ENCODE measurements at places on chromosomes 5 and 9. TPM values are rescaled to one million over a fixed set of nuclear protein-coding genes. Genes with fewer than 3 reads are reported as not detected.

Gene TRMO
- total RNA-seq: 17.3 TPM

Gene PLPP7
- total RNA-seq: 19.4 TPM

Gene SIT1
- total RNA-seq: not detected

Gene POLE3
- total RNA-seq: 73.2 TPM

Gene FBP2
- total RNA-seq: not detected

Gene RGS7BP
- total RNA-seq: 0.85 TPM

Gene ACOT12
- under 0.01 TPM for total RNA-seq

Gene FANCG
- total RNA-seq: 11.6 TPM

Gene MYOZ3
- 0.38 TPM for total RNA-seq

Gene IRX2
- total RNA-seq: 0.56 TPM

Gene SLC25A2
- 0.19 TPM for total RNA-seq

Gene ENTREP1
- total RNA-seq: 0.38 TPM

Gene GRM6
- not detected for total RNA-seq

Gene TCF7
- total RNA-seq: under 0.01 TPM

Gene STPG3
- not detected for total RNA-seq

Gene IL4
- not detected for total RNA-seq

Gene SLC36A3
- total RNA-seq: not detected

Gene PCDHB9
- total RNA-seq: 0.56 TPM

Gene LRRC70
- total RNA-seq: 1.2 TPM

Gene ZFP2
- total RNA-seq: under 0.01 TPM

Gene TTC23L
- 0.28 TPM for total RNA-seq

Gene PCDHA1
- total RNA-seq: not detected

Gene ATOSB
- 26.8 TPM for total RNA-seq

Gene ZNG1A
- total RNA-seq: 30.5 TPM

Gene AGXT2
- not detected for total RNA-seq

Gene TMEM215
- not detected for total RNA-seq

Gene SYK
- not detected for total RNA-seq

Gene IPO11
- 44.5 TPM for total RNA-seq

Gene KIAA0825
- total RNA-seq: 3.3 TPM

Gene TEX48
- total RNA-seq: not detected

Gene ASPN
- total RNA-seq: 7.3 TPM
